ENCODE measurements at places on chromosomes 3 and 15.
A peak's percentile ranks its signal among the peaks of the same experiment; 100 is the strongest.

- no peak for DNase-seq
These were observed 132.1 kb downstream of the LPP start for GRCh38 chr3:188286087-188286513.

DNA sequence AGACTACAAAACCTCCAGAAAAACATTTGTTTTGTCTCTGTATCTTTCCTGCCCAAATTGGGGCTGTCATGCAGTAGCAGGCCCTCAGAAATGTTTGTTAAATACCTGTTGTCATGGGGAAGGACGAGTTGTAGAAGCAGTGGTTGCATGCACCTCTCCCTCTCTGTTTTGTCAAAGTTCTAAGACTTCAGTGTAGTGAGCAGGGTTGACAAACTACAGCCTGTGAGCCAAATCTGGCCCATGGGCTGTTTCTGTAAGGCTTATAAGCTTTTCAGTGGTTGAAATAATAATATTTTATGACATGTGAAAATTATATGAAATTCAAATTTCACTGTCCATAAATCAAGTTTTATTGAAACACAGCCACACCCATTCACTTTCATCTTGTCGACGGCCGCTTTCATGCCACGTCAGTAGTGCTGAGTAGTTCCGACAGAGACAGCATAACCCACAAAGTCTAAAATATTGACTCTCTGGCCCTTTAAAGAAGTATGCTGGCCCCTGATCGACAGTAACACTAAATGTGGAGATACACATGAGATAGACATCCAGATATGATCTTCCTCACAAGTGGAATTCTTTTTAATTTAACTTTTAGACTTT lies 102.9 kb downstream of the PDZRN3 start:
- no peak for DNase-seq

DNA sequence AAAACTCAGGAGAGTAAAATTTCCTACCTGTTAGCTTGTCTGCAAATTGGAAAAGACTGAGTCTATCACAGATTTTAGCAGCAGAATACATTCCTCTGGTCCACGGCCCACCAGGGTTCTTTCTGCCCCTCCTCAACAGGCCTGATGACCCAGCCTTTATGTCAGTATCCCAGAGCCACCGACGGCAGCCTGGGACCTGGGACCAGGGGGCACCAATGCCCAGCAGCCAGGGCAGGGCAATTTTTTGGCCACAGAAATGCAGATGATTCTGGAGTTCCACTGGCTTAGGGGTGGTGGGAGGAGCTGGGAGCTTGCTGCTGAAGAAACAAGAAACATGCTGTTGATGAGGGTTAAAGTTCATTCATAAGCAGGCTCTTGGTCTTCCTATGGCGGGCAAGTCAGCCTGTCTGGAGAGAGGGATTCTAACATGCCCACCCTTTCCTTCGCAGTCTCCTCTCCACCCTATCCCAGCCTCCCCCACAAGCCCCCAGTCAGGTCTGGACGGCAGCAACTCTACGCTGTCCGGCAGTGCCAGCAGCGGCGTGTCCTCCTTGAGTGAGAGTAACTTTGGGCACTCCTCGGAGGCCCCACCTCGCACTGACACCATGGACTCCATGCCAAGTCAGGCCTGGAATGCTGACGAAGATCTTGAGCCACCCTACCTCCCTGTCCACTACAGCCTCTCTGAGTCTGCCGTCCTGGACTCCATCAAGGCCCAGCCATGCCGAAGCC lies 4.3 kb upstream of the MANF start:
- DNase-seq = no peak

DNA sequence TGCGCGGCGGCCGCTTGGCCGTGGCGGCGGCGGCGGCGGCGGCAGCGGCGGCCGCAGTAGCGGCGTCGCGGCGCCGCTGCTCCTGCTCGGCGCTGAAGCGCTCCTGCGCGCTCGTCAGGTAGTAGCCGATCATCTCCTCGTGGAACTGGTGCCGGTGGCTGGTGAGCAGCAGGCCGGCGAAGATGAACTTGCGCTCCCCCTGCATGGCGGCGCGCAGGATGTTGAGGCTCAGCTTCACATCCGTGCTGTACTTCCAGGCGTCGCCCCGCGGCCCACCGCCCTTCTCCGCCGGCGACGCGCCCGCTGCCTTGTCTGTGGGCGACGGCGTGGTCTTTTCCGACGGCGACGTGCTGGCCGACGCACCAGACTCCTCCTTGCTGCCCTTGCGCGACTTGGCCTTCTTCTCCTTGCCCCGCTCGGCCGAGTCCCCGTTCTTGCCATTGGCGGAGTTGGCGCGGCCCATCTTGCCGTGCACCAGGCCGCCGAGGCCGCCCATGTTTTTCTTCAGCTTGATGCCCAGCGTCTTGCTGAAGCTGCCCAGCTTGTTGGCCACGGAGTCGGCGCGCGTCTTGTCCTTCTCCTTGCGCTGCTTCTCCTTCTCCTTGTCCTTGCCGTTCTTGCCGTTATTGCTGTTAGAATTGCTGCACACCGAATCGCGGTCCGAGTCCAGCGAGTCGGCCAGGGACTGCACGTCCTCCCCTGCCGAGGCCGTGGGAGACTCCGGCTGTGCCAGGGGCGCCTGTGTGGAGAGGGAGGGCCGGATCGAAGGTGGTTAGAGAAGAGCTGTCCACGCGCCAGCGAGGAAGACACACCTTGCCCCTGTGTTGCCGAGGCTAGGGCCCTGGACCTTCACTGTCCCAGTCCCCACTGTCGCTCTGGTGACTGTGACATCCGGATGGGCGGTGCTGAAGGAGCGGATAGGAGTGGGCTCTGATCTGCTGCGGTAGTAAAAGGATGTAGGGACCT lies 157.6 kb downstream of the KLF13 start:
- peak; percentile 46 for DNase-seq

- DNase-seq = no peak
These were observed 16.0 kb downstream of the OCA2 start for GRCh38 chr15:28082891-28083684.

GRCh38 chr15:42154212-42154941 lies 2.1 kb downstream of the PLA2G4F start:
- DNase-seq = no peak

GRCh38 chr3:138919325-138919724 lies 27.6 kb downstream of the FOXL2 start:
- no peak for DNase-seq

DNA sequence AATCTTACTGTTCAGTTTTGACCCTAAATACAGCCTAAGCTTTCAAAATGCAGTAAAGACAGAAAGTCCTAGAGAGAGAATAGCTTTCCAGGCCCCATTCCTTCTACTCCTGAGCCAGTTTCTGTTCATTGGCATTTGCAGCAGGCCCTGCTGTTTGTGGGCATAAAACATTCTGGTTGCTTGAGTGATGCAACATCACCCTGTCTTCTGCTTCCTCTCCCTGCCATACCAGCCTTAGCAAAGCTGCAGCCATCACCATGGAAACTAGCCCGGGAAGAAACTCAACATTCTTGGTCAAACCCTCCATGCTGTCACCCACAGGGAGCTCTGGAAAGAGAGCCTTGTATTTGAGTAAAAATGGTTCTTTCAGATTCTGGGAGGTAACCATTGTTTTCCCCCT lies 325.7 kb downstream of the MAGI1 start:
- DNase-seq = no peak
